ENCODE measurements at places on chromosomes 4 and X.

DNA sequence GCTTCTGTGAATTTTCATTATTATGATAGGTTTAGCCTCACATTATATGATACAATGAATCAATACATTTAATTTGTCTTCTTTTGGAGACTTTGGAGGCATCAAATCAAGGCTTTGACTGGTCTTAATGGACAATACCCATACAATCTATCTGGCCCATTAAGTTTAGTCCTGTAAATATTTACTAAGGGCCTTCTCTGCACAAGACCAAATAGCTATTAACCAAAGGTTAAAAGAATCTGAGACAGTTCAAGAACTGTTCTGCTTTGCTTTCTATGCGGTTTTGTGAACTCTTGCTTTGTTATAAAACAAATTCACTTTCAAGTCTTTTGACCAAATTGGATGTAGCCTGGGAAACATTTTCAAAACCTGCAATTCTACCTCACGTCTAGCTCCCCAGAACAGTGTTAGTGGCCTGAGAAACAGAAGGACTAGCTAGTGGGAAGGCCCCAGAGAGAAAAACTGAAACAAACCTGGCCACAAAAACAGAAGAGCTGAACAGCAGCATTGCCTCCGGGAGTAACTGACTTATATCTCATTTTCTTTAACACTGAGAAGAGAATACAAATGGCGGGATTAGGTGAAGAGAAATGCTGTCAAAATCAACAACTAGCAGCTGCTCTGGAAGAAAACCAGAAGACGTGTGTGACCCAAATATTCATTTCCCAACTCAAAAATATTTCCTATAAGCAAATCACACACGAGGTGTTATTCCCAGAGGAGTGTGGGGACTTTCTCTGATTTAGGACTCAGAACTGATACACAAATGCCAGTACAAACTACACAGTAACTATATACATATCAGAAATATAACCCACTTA lies 548 bp downstream of the TLR1 start:
- H3K36me3 ChIP-seq, result no peaks in the 10 kb centered on the region
- no peaks in the 10 kb centered on the region for H3K27me3 ChIP-seq
- peak; percentile 66 for DNase-seq
- peaks cover 4% of the 10 kb centered on the region for H3K4me1 ChIP-seq
- peak overlapping the region; percentile 11 for H3K4me3 ChIP-seq
- peak overlapping the region; percentile 77 for H3K27ac ChIP-seq

- H3K4me1 ChIP-seq, result peaks cover 10% of the 10 kb centered on the region
- no peak overlapping the region for H3K27ac ChIP-seq
- DNase-seq, result no peak
Measured at GRCh38 chr4:184251670-184251980, 34.0 kb upstream of the ENPP6 start.

DNA sequence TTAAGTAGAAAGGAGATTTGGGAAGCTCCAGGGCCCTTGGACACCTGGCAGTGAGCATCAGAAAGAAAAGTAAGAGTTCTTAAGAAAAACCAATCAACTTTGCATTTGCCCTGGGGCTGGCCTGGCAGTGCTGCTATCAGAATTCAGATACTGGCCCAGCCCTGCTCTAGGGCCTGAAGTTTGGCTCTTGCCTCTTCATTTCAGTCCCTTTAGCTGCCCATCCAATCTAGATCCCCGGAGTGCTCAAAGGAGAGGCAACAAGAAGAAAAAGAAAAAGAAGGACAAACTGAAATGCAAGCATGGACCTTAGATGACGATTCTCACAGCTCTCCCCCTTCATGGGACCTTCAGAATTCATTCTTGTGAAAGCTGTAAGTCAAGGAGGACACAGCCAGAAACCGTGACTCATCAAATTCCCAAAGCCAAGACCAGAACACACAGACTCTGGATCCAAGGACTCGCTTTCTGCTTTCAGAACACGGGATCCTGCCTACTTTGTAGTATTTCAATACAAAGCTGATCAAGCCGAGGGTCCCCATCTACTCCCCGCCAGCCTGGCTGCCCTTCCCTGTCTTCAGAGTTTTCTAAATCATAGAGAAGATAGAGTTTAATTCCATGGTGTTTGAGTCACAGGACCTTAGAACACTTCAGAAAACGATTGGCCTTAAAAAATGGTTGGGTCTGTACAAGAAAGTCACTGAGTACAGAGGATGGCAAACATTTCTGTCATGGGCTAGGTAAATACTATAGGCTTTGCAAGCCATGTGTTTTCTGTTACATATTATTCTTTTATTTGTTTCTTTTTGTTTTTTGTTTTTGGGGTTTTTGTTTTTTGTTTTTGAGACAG lies 103.7 kb downstream of the RBM47 start:
- peaks cover 3% of the 10 kb centered on the region for H3K4me1 ChIP-seq
- no peak overlapping the region for H3K4me3 ChIP-seq
- no peak overlapping the region for H3K27ac ChIP-seq
- peak; percentile 69 for DNase-seq
- H3K27me3 ChIP-seq, result no peaks in the 10 kb centered on the region
- H3K36me3 ChIP-seq, result no peaks in the 10 kb centered on the region

DNA sequence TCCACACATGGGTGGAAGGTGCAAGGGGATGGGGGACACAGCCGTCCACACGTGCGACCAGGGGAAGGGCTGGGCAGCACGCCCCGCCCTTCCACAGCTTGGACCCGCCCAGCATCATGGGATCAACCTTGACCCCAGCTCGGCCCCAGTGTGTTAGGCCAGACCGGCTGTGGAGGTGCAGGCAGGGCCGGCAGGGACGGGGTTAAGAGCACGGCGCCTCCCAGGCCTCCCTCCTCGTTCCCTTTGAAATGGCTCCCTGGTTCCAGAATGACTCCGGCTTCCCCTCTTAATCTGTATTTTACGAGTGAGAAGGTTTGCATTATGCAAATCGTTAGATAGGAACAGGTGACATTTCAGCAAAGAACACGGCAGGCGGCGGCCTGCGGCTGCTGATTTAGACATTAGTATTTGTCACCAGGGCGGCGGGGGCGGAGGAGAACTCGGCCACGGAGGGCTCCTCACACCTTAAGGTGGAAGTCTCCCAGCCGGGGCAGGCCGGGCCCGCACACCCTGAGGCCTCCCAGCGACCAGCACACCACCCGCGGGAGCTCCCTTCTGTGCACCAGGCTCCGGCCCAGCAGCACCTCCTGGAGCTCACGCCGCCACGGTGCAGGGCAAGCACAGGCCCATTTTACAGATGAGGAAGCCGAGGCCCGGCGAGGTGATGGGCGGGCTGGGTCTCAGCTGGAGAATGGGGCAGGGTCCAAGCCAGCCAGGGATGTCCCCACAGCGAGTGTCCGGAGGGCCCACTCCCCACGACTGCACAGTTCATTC lies 116.1 kb downstream of the FAM53A start:
- H3K27ac ChIP-seq, result no peak overlapping the region
- no peak for DNase-seq
- peaks cover 34% of the 10 kb centered on the region for H3K27me3 ChIP-seq

DNA sequence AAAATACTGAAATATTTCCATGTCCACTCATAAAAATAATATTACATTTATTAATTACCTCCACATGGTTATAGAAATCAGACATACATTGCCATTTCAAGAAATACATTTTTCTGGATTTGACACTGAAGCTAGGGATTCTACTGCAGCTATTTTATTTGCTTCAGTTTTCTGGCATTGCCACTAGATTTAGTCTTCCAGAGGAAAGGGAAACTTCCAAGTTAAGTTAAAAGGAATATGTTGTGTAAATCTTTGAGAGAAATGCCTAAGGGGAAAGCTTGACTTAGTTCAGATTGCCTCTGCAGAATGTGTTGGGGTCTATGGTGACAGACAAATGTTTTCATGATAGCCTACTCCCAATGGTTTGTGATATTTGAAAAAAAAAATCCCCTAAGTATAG lies 1631.3 kb downstream of the PCDH18 start:
- no peaks in the 10 kb centered on the region for H3K36me3 ChIP-seq
- no peak overlapping the region for H3K4me3 ChIP-seq
- peak; percentile 59 for DNase-seq
- H3K27ac ChIP-seq, result no peak overlapping the region

DNA sequence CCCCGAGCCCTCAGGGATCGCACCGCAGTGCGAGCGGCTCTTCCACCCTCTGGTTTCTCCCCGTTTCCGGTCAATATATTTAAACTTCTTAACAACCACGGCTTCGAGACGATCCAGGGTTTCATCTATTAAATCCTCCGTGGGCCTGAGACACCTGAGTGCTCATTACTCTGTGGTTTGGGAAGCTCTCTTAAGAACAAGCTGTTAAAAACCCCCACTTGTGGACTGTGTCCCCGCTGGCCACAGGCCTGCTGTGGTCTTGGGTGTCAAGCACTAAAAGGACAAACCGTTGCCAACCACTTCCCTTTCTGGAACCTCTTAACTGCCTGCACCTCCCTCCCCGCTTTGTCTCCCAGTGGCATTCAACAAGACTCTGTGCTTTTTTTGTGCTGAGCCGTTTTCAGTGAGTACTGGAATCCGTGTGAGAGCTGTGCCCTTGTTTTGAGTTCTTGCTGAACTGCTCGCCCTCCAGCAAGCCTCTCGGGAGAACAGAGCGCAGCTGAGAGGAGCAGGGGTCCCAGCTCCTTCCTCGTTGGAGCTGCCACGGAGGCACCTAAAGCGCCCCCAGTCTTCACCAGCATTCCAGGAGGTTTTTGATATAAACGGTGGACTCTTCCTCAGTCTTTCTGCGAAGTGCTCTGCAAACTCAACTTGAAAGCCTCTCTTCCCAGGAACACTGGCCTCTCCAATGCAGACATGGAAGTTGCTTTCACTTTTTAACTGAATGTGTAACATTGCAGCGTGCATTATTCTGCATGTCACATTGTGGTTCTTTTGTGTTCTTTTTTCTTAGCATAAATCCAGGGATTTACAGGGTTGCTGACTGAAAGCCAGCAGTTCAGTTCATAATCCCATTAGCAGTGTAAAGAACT lies 691 bp upstream of the IGFBP7 start:
- H3K27ac ChIP-seq, result peak overlapping the region; percentile 95
- peaks cover 15% of the 10 kb centered on the region for H3K27me3 ChIP-seq
- H3K4me1 ChIP-seq, result peaks cover 11% of the 10 kb centered on the region
- DNase-seq, result peak; percentile 80

GRCh38 chr4:85779165-85779564 lies 304.2 kb downstream of the ARHGAP24 start:
- H3K27ac ChIP-seq, result peak overlapping the region; percentile 88
- H3K4me3 ChIP-seq, result peak overlapping the region; percentile 36
- H3K36me3 ChIP-seq, result no peaks in the 10 kb centered on the region
